Stimulated activated CD4-positive, alpha-beta T cell treated with anti-CD3 and anti-CD28 coated beads, Interleukin-2, amount 100 ng/mL, for 24 hours (primary cell): ENCODE measurements at places on chromosomes 6 and 20.

DNA sequence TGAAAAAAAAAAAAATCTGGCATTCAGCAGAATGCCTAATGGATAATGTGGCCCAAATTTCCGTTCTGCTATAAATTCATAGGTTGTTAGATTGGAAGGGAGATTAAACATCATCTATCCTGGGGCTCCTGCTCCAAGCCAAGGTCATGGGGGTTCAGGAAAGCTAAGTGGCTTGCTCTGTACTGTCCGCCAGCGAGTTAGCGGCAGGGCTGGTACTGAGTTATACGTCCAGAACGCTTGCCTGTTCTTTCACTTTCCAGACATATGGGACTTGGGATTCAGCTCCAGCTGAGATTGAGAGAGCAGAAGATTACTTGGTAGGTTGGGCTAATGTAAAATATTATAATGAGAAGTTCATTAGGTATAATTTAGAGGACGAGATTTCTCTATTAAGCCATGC, 858 bp downstream of the RWDD1 start:
- peak; percentile 16 for DNase-seq

GRCh38 chr6:8047541-8048292, 16.5 kb downstream of the BLOC1S5 start:
- DNase-seq, result no peak

DNA sequence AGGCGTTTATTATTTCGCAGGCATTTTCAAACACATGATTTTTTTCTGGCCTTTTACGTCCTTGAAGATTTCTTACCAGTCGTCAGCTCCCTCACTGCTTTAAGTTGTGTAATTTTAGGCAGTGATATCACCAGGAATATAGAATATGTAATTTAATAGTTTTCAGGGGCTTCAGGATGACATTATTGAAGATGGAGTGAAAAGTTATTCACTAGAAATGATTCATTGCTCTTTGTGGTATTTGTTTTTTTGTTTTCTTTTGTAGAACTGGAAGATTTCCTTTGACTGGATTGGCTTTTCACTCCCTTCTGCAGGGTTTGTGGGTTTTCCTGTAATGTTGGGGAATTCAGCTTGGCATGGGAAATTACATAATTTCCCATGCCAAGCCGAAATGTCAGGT, 2.0 kb downstream of the LRRC1 start:
- DNase-seq, result no peak

- DNase-seq, result no peak
Measured at GRCh38 chr6:51396583-51396982, 577.9 kb downstream of the TFAP2B start.

GRCh38 chr20:58268421-58268821, 40.0 kb upstream of the ANKRD60 start:
- no peak for DNase-seq
